Ovary (tissue), 10 donors: ENCODE measurements at places on chromosomes 16 and 17.
A peak's percentile ranks its signal among the peaks of the same experiment; 100 is the strongest.

GRCh38 chr16:56506941-56507340, 12.9 kb downstream of the BBS2 start:
- DNase-seq, result no peak

GRCh38 chr17:17021194-17021863, 20.9 kb upstream of the MPRIP start:
- no peak for DNase-seq

- no peak for DNase-seq
These were observed 46.7 kb downstream of the WDR45B start for GRCh38 chr17:82601447-82602000.

GRCh38 chr17:44530896-44531418, 26.3 kb upstream of the FZD2 start:
- no peak for DNase-seq

- no peak for DNase-seq
These were observed 150.8 kb downstream of the SNX11 start for GRCh38 chr17:48258331-48258730.

GRCh38 chr16:67881621-67882161, 3.0 kb upstream of the NRN1L start:
- DNase-seq, result no peak

DNA sequence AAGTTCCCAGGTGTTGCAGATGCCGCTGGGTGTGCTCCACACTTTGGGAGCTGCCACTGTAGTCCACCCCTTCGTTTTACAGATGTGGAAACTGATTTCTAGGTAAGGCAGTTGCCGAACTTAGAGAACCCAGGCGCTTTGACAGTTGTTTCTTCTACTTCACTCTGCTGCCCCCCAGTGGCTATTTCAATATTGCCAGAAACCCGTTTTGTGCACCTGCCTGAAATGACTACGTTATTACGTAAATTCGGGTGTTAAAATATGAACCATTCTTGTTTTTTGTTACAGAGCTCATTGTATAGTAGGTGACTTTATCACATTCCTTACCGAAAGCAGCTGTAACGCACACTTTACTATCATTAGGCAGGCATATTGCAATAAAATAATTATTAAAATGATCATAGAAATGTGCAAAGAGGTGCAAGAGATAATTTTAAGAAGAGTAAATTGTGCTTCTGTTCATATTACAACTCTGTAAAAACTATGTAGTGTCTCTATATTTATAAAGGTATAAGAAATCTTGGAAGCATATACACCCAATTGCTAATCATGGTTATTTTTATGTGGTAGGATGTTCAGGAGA, 44.9 kb downstream of the OTOA start:
- DNase-seq, result peak; percentile 56
